ENCODE measurements at places on chromosomes 5 and 9. TPM values are rescaled to one million over a fixed set of nuclear protein-coding genes. Genes with fewer than 3 reads are reported as not detected.
A peak's percentile ranks its signal among the peaks of the same experiment; 100 is the strongest.

The PHF24 gene
- 1.00 TPM for total RNA-seq

The FAM81B gene
- not detected for total RNA-seq

The SEMA4D gene
- 182 TPM for total RNA-seq

The PPP2CA gene
- total RNA-seq, result 176 TPM

The RRAGA gene
- total RNA-seq, result 36.9 TPM

The GARIN3 gene
- total RNA-seq, result 0.39 TPM

The PCDHGA5 gene
- 0.12 TPM for total RNA-seq

The ARL14EPL gene
- not detected for total RNA-seq

DNA sequence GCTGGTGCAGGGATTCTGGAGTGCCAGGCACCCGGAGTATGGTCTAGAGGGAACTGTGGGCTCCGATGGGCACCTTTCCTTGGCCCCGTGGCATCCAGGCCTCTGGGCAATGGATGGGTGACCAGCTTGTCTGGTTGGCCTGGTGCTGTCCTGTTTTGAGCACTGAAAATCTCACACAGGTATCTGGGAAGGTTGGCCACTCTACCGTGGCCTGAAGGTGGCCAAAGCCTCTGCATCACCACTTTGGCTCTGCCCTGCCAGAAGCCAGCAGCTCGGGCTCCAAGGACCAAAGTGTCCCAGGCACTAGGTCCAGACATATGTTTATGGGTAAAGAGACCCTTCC is 28.8 kb downstream of the SLC6A7 start:
- H3K27ac ChIP-seq, result no peak overlapping the region
- H3K36me3 ChIP-seq, result no peaks in the 10 kb centered on the region
- H3K4me1 ChIP-seq, result no peaks in the 10 kb centered on the region
- H3K27me3 ChIP-seq, result peaks cover 13% of the 10 kb centered on the region
- H3K4me3 ChIP-seq, result no peak overlapping the region
- no peak for DNase-seq

DNA sequence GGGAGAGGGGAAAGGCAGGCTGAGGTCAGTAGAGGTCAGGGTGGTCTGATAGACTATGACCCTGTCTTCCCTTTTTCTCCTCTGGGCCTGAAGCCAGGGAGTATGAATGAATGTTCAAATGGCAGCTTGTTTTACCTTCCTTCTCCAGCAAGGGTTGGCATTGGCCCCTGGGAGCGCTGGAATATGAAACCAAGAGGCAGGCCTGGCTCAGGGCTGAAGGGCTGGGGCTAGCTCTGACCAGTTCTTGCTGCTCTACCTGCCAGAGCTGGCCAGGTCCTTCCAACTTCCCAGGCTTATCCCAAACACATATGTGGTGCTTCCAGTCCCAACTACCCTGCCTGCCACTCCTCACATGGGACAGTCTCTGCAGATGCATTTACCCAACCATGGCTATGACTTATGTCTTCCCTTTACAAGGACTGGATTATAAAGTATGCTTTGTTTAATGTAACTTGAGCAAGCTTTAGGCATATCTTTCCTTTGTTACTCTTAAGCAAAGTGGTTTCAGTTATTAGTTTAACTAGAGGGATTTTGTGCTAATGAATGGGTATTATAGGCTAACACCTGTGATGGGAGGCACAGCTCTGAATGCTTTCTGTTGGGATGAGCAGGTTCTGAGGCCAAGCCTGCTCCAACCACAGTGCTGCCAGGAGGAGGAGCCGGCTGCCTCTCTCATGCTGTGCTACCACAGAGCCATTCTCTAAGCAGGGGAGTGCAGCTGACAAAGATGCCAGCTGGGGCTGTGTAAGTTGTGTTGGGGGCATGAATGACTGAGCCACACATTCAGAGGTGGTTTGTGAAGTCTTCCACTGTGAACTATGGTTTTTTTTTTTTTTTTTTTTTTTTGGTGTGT is 6.1 kb downstream of the CCNI2 start:
- no peak overlapping the region for H3K4me3 ChIP-seq
- H3K36me3 ChIP-seq, result no peaks in the 10 kb centered on the region
- H3K4me1 ChIP-seq, result peaks cover 48% of the 10 kb centered on the region

- no peaks in the 10 kb centered on the region for H3K36me3 ChIP-seq
- peak; percentile 54 for DNase-seq
- peaks cover 21% of the 10 kb centered on the region for H3K4me1 ChIP-seq
- H3K27ac ChIP-seq, result no peak overlapping the region
- no peak overlapping the region for H3K4me3 ChIP-seq
These were observed 71.5 kb upstream of the RPS23 start for GRCh38 chr5:82349652-82350051.

DNA sequence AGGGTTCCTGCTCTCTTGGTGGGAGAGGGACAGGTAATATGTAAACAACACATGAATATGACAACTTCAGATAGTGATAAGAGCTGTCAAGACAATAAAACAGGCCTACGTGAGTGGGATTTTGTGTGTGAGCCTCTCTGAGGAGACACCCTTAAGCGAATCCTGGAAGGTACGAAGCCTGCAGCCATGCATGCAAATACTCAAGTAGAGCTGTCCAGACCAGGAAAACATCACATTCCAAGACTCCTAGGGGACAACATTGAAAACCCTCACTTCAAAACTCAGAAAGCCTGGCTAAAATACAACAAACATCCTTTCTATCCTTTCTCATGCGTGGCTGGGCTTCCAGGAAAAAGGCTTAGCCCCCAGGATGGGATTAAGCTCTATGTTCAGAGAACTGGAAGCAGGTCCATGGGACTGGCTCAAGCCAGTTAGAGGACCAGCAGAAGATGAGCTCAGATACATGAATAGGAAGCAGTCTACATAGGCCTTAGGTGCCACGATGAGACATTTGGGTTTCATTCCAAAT is 124.8 kb upstream of the IQGAP2 start:
- H3K27me3 ChIP-seq, result no peaks in the 10 kb centered on the region
- no peak for DNase-seq
- no peak overlapping the region for H3K4me3 ChIP-seq
- H3K36me3 ChIP-seq, result no peaks in the 10 kb centered on the region
- H3K27ac ChIP-seq, result no peak overlapping the region
- no peaks in the 10 kb centered on the region for H3K4me1 ChIP-seq

GRCh38 chr5:139646912-139647505 is 1.1 kb upstream of the CXXC5 start:
- H3K27ac ChIP-seq, result no peak overlapping the region
- no peak for DNase-seq
- H3K4me3 ChIP-seq, result peak overlapping the region; percentile 78
- peaks cover 1% of the 10 kb centered on the region for H3K36me3 ChIP-seq

GRCh38 chr9:101468116-101468515 is 32.5 kb upstream of the ALDOB start:
- no peaks in the 10 kb centered on the region for H3K36me3 ChIP-seq
- no peak for DNase-seq
- peaks cover 64% of the 10 kb centered on the region for H3K27me3 ChIP-seq
- no peaks in the 10 kb centered on the region for H3K4me1 ChIP-seq
- H3K4me3 ChIP-seq, result no peak overlapping the region
- no peak overlapping the region for H3K27ac ChIP-seq

- H3K36me3 ChIP-seq, result no peaks in the 10 kb centered on the region
- peak; percentile 77 for DNase-seq
These were observed 44.3 kb upstream of the BICD2 start for GRCh38 chr9:92808726-92809451.

GRCh38 chr5:150562832-150563231 is 54.9 kb downstream of the NDST1 start:
- DNase-seq, result peak; percentile 24
- H3K36me3 ChIP-seq, result no peaks in the 10 kb centered on the region
- H3K27me3 ChIP-seq, result no peaks in the 10 kb centered on the region
- no peaks in the 10 kb centered on the region for H3K4me1 ChIP-seq
- H3K27ac ChIP-seq, result no peak overlapping the region

DNA sequence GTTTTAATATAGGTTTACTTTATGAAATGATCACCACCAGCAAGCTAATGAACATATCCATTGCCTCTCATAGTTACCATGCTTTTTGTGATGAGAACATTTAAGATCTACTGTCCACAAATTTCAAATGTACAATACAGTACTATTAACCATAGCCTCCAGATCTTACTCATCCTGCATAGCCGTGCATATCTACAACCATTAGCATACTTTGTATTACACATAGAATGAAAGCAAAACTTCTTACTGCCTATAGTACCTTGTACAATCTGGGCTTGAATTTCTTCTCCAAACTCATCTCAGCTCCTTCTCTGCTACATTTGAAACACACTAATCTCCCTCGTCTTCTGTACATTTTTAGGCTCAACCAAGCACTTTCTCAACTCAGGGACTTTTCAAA is 510.6 kb downstream of the PRR16 start:
- H3K27me3 ChIP-seq, result no peaks in the 10 kb centered on the region
- H3K36me3 ChIP-seq, result no peaks in the 10 kb centered on the region
- no peak overlapping the region for H3K4me3 ChIP-seq

- no peaks in the 10 kb centered on the region for H3K27me3 ChIP-seq
- no peaks in the 10 kb centered on the region for H3K36me3 ChIP-seq
- H3K4me3 ChIP-seq, result no peak overlapping the region
- H3K27ac ChIP-seq, result no peak overlapping the region
- no peak for DNase-seq
These were observed 72.9 kb upstream of the SLC44A1 start for GRCh38 chr9:105171589-105171988.

- no peaks in the 10 kb centered on the region for H3K27me3 ChIP-seq
- DNase-seq, result no peak
- H3K4me1 ChIP-seq, result no peaks in the 10 kb centered on the region
- no peak overlapping the region for H3K4me3 ChIP-seq
These were observed 159.2 kb downstream of the ARRDC3 start for GRCh38 chr5:91223886-91224285.

GRCh38 chr5:150527038-150527437 is 19.1 kb downstream of the NDST1 start:
- no peak for DNase-seq
- no peak overlapping the region for H3K27ac ChIP-seq
- no peak overlapping the region for H3K4me3 ChIP-seq
- no peaks in the 10 kb centered on the region for H3K27me3 ChIP-seq

GRCh38 chr9:120910643-120911042 is 16.0 kb downstream of the TRAF1 start:
- peaks cover 93% of the 10 kb centered on the region for H3K4me1 ChIP-seq
- peak overlapping the region; percentile 51 for H3K27ac ChIP-seq
- peak; percentile 53 for DNase-seq
- H3K36me3 ChIP-seq, result peaks cover 70% of the 10 kb centered on the region
- H3K27me3 ChIP-seq, result no peaks in the 10 kb centered on the region

DNA sequence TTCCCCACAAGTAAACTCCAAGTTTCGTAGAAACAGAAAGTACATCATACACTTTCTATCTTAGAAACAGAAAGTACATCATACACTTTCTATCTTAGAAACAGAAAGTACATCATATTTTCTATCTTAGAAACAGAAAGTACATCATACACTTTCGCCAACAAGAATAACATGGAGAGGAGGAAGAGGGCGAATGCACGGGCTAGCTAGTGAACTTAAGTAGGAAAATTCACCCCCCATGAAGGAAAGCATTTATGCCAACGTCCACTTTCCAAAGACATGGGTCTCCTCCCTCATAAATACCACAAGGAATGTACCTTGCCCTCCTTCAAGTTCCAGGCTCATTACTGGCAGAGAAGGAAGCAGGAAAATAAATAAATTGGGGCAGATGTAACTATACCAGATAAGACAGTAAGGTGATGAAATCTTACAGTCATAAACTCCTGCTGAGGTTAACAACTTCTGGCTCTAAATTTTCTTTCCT is 64.7 kb downstream of the FRMD3 start:
- no peak for DNase-seq
- H3K27ac ChIP-seq, result peak overlapping the region; percentile 85
- peaks cover 20% of the 10 kb centered on the region for H3K27me3 ChIP-seq
- H3K36me3 ChIP-seq, result peaks cover 2% of the 10 kb centered on the region
- peak overlapping the region; percentile 66 for H3K4me3 ChIP-seq
- peaks cover 32% of the 10 kb centered on the region for H3K4me1 ChIP-seq

GRCh38 chr5:168413062-168413461 is 73.2 kb upstream of the RARS1 start:
- no peak for DNase-seq
- no peak overlapping the region for H3K4me3 ChIP-seq
- H3K4me1 ChIP-seq, result peaks cover 27% of the 10 kb centered on the region
- H3K36me3 ChIP-seq, result no peaks in the 10 kb centered on the region
